ENCODE measurements at places on chromosomes 2 and 18. TPM values are rescaled to one million over a fixed set of nuclear protein-coding genes. Genes with fewer than 3 reads are reported as not detected.

GRCh38 chr2:11746376-11746806 lies at the start of gene LPIN1:
TSS of gene LPIN1 (plus strand) at chr2:11746632. CDS start at chr2:11765542, 18,910 bp downstream.
- DNase-seq, result peak; percentile 96

DNA sequence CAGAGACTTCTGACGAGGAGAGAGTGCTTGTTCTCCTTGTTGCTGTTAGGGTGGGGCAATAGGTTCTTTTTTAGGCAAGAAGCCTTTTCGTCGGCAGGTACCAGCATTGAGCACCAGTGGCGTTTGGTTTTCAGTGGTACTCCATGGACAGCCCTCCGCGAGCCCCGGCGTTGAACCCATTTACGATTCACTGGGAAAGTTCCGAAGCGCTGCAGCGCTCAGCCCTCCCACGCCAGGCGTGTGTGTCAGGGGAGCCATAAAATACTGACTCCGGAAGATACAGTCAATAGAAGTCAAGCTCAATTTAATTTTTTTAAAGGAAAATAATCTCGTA lies 494 bp upstream of the ROCK1 start:
- no peak for DNase-seq

DNA sequence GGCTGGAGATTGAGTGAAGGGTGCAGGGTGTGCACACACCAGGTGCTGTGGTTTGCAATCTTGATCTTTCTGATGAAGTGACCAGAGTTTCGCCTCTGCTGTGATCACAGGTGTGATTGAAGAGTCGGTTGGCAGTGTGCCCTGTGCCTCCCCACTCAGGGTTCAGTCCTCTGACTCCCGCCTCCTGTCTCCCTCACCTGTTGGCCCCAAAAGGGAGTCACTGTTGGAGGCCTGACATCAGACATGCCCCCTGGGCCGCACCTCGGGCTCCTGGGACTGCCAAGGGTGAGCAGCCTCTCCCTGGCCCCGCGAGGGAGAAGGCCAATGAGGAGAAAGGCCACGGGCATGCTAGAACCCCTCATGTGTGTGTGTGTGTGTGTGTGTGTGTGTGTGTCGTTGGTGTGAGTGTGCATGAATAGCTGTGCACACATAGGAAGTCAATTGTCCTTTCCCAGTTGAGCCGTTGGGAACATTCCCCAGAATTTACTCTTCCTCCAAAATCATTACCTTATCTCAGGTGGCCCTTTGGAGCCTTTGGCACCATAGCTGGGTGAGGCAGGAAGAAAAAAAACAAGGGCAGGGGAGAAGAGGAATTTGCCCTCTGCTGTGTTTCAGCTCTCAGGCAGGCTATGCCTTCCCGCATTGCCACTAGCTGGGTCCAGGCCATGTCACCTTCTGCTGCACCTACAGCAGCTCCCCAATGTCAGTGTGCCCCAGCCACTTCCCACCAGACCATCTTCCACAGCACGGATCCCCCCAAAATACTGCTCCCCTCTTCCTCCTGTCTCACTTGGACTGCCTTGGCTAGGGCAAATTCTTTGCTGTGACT lies 78.1 kb upstream of the LAPTM4A start:
- DNase-seq, result no peak

- DNase-seq, result peak; percentile 68
Measured at GRCh38 chr2:179264368-179265081, at the start of gene SESTD1. TSS of gene SESTD1 (minus strand) at chr2:179264832. CDS start at chr2:179191841, 72,991 bp downstream.

- peak; percentile 19 for DNase-seq
Measured at GRCh38 chr2:229133155-229133772, 137.8 kb downstream of the PID1 start.

DNA sequence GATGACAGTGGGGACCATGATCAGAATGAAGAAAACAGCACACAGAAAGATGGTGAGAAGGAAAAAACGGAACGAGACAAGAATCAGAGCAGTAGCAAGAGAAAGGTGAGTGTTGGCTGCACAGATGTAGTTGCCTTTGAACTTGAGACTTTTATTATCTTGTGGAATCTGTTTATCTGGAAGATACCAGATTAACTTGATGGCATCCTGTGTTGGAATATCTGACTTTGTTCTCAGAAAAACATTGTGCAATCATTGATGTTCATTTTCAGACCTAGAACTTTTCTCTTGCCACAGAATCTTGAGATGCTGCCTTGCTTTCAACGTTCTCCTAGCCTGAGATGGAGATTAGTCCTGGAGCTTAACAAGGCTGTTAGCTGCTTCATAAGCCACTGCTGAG lies 5.9 kb downstream of the EIF4E2 start:
- no peak for DNase-seq

DNA sequence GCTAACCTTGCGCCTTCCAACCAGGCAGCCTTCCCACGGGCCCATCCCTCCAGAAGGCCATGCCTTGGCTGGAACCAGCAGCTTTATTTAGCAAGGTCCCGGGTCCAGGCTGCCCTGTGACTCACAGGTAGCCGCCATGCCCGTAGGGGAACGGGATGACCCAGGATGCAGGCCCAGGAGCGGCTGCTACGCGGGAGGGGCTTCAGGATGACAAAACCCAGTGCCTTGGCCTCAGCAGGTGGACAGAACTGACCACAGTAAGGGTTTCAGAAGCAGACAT lies 63.3 kb downstream of the RTP5 start:
- no peak for DNase-seq

DNA sequence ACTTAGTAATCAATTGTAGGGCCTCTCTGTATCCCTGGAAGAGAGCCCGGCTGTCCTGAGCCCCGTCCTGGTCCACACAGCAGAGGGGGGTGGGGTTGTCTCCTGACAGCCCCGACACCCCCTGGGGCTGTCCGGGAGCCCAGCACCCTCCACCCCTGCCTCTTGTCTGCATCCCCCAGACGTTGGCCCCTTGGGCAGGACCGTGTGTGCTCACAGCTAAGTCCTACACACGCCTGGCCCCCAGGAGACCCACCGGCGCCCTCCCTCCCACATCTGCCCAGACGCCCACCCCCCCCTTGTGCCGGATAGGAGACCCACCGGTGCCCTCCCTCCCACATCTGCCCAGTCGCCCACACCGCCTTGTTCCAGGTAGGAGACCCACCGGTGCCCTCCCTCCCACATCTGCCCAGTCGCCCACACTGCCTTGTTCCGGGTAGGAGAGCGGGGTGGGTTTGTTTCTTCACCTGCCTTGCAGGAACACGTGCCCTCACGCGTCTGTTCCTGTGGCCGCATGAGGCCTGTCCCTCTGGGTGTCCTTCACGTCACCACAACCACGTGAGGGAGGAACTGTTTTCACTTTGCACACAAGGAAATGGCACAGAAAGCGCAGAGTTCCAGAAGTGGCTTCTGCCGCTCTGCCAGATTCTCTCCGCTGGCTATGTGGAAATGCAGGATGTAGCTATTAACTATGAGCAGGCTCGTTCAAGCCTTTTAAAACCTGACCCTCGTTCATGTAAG lies 61.1 kb upstream of the NFATC1 start:
- DNase-seq, result no peak

Gene UGT1A5
- total RNA-seq, result not detected

Gene SULT1C2
- 0.73 TPM for total RNA-seq

Measured in cerebellum (tissue), 4 donors.